ENCODE measurements at places on chromosomes 5 and 9.

DNA sequence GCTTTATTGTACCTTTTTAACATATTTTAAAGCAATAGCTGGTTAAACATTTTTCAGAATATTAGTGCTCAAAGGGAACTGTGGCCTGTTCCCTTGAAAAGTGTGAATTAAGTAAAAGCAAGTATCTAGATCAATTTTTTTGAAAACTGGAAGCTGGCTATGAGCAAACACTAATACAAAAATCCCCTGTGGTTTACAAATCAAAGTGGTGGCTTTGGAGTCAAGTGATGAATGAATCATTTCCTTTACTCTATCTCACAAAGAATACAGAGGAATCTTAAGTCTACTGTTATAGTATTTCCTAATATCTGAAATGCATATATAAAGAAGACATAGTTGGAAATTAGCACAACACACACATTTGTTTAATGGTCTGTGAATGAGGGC lies 212.4 kb upstream of the C9orf72 start:
- no peak for DNase-seq

DNA sequence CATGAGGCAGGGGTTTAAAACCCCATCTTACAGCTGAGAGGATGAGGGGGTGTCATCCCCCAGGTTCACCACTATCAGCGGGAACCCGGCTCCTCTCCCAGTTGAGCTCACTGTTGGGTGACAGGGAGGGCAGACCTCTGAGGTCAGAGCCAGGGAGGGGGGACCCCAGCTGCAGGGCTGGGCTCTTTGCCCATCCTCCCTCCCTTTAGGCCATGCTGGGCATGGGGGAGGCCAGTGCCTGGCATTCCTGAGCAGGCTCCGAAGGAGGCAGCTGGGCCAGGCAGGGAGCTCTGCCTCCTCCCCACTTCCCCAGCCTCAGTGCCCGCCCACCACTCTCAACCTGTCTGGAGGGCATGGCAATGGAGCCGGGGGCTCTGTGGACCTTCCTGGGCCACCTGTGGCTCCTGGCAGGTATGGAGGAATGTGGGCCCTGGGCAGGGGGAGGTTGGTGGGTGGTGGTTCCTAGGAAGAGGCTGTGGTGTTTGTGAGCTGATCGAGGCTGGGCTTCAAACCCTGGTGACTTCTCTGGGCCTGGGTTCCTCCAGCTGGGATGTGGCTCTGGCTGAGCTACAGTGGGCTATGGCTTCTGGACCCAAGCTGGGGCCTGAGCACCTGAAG lies 12.6 kb downstream of the CRB2 start:
- DNase-seq = no peak

GRCh38 chr9:136700304-136700703 lies 12.1 kb upstream of the DIPK1B start:
- no peak for DNase-seq

DNA sequence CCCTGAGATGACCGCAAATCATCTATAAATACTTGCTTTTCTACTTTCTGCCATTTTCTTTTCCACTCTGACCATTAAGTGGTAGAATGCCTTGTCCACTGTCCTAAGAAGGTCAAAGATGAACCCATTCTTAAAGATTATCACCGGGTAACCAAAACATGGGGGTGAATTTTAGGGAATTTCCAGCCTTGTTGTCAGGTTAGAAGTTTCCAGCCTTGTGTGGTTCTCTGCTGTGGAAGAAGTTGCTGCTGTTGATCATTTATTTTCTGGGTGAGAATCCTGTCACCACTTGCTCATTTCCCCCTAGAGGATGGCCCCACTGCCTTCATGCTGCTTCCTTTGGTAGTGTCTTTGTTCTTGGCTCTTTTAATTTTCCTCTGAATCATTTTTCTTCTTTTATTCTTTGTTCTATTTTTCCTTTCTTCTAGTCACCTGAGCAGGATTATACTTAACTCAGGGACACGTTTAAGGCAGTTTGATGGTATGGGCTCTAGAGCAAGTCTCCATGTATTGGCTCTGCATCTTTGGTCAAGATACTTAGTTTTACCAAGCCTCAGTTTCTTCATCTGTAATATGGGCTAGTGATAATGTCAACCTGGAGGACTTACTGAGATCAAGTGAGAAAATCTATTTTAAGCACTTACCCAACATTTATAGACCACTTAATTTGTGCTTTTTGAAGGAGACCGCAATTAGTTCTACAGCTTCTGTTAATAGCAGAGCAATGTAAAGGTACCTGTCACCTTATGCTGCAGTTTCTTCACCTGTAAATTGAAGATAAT lies 266.2 kb downstream of the ARHGAP26 start:
- DNase-seq = no peak

- no peak for DNase-seq
Measured at GRCh38 chr9:136623842-136624183, 38.9 kb upstream of the EGFL7 start.

- no peak for DNase-seq
Measured at GRCh38 chr5:103505581-103506305, 56.8 kb downstream of the NUDT12 start.

DNA sequence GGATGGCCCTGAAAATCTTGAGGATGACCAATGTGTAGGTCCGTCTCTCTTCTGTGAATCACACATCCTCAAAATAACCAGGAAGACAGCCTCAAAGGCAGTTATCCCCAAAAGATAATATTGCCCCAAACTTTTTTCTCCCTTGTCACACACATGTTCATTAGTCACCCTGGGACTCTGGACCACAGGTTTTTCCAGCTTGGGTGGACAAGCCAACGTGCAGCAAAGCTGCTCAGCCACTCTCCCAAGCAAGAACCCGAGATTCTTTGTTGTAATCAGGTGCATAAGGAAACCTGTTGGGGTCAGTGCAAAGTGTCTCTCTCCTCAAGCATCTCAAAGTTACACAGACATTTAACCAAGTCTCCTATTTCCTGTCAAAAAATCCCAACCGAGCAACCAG lies 196.6 kb downstream of the GNA14 start:
- DNase-seq = no peak

DNA sequence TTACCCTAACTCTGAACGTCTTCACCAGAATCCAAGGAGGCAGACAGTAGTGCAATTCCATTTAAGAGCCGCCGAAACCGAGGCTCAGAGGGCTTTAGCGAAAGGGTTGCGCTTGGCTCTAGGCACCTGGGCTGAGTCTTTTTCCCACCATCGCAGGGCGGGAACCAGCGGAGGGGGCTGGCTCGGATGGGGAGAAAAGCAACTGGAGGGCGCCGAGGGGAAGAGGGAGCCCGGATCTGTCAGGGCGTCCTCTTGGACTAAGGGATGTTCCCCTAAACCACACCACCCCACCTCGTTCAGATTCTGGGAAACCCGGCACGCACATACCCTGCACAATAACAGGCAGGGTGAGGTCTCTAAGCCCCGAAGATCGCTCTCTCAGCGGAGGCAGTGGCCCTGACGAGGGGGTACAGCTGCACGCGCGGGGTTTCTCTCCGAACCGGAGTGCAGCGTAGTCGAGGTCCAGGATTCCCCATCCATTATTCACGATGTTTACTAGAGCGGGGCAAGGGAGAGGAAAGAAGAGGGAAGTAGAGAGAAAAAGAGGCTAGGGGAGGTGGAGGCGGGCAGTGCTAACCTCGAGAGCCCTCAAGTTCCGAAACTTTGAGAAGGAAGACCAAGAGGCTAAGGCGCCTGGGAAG lies 1.3 kb upstream of the POU4F3 start:
- no peak for DNase-seq

- DNase-seq = no peak
Measured at GRCh38 chr9:70427161-70427945, 12.9 kb upstream of the KLF9 start.

DNA sequence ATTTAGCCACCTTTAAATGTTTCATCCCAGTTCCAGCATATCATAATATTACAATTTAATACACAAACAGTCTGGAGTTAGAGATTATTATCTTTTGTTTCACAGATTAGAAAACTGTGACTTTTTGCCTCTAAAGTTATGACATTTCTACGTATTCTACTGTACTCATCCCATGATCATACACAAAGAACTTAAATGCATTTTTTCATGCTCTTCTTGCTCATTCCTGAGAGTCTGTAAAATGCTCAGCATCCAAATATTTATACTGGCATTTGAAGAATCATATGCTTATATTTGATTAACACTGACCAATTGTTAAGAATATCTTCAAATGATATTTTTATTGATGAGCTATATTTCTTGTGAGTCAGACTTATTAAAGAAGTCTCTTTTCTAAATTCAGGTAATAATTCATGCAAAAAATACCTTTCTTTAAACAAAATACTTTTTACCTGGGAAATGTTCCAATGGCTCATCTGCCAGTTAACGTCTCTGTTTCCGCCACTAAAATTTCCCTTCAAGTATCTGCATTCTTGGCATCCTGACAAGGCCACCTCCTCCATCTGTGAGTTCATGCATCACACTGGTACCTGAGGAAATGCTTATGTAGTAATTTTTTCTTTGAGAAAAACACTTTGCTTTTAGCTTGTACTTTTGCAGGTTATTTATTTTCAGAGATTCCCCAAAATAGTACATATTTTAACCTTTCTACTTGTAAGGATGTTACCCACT lies 139.6 kb upstream of the RASA1 start:
- DNase-seq = no peak

DNA sequence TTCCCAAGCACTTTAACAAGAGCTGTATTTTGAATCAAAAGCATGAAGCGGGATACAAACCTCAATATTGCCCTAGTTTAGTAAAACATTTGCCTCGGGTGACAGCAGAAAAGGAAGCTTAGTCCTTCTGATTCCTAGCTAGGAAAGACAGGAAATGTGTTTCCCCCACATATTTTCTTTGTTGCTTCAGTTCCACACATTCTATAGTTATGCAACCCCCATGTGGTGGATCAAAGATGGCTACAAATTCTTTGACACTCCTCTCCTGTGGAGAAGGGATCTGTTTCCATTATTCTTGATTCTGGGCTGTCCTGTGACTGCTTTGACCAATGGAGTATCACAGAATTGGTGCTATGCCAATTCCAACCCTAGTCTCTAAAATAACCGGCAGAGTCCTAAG lies 89.1 kb upstream of the SLC30A5 start:
- no peak for DNase-seq

DNA sequence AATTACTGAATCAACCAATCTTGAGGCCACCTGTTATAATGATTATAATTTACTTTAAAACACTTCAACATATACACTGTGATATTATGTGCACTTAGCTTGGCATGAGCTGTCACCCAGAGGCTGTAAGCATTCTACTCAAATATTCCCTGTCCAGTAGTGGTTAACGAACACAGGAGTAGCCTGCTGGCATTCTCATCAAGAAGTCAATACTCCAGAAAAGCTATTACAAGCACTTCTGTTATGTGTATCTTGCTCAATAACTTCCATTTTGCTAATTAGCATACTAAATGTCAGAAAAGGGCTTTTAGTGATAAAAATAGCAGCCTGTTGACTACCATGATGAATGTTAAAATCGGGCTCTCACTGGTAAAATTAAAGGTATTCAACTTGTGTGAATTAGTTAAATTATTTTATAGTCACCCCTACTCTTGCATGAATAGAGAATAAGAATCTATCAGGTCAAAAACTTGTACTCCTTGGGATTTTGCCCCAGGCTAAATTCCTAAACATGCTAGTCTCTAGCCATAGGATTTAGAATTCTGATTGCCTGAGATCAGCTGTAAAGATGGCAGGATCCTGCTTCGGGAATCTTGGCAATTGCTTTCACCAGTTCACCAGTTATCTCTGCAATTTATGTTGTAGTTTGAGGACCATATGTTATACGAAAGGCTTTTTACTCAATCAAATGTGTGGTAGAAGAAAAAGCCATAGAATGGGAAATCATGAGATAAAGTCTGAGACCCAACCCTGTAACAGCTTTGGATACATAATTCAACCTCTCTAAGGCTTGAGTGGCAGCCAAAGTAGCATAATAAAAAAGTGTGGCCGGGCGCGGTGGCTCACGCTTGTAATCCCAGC lies 43.4 kb upstream of the PAM start:
- no peak for DNase-seq

DNA sequence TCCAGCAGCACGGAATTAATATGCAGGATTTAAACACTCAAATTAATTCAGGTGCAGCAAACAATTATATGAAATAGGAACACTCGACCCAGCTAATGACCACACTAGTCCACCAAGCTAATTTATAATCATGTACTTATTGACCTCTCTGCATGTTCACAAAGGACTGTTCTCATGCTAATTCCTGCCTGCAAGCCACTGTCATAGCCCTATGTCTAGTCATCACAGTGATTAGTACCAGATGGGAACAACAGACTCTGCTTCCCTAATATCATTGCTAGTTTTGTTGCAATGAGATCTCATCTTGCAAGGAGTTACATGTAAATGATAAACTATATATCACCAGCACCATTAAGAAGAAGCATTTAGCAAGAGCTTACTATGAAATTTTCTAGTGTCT lies 553.0 kb upstream of the GRAMD2B start:
- no peak for DNase-seq

GRCh38 chr5:176151281-176151680 lies 86.9 kb upstream of the SIMC1 start:
- no peak for DNase-seq

DNA sequence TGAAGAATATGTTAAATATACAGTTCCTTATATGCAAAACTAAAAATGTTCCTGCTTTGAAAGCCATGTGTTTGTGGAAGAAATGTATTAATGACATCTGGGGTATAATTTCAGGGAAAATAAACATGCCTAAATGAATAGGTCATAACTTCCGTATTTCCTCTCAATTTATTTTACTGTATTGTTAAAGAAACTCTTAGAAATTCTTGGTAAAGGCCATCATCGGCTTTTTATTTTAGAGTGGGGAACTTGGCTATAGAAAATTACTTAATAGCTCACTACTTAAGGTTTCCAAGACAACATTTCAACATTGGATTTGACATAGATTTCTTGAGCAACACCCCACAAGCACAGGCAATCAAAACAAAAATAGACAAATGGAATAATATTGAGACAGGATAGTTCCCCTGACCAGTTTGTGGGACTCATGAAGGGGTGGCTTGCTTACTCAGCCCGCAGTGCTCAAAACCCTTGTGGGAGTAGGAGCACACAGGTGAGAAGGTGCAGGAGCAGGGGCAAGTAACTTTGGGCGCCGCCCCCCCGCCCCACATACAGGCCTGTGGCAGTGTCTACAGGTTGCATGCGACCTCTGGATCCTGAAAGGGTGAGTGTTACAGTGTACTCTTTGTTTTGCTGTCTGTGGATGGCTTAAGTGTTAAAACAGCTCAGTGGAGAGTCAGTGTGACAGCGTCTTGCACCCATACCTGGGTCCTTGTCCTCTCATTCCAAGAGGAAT lies 891.4 kb upstream of the C9orf72 start:
- no peak for DNase-seq

GRCh38 chr9:120653762-120654161 lies 60.5 kb downstream of the MEGF9 start:
- DNase-seq = no peak

DNA sequence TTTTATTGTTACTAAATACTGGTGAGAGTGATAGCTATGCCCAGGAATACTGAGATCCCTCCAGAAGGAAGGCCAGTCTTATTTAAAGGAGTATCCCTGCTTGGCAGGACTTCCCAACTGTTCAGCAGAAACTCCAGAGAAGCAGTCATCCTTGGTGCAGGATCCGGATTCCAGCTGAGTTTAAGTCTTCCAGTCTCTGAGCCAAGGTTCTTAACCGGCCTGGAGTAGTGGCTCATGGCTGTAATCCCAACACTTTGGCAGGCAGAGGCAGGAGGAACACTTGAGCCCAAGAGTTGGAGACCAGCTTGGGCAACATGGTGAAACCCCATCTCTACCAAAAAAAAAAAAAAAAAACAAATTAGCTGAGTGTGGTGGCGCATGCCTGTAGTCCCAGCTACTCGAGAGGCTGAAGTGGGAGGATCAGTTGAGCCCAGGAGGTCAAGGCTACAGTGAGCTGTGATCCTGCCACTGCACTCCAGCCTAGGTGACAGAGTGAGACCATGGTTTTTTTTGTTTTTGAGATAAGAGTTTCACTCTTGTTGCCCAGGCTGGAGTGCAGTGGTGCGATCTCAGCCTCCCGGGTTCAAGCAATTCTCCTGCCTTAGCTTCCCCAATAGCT lies 7.6 kb downstream of the NAIF1 start:
- no peak for DNase-seq

Measured in HuH-7 (cell line).